ENCODE measurements at places on chromosomes 3 and 15.

GRCh38 chr15:69119683-69120395 lies 40.6 kb upstream of the GLCE start:
- no peak for DNase-seq

DNA sequence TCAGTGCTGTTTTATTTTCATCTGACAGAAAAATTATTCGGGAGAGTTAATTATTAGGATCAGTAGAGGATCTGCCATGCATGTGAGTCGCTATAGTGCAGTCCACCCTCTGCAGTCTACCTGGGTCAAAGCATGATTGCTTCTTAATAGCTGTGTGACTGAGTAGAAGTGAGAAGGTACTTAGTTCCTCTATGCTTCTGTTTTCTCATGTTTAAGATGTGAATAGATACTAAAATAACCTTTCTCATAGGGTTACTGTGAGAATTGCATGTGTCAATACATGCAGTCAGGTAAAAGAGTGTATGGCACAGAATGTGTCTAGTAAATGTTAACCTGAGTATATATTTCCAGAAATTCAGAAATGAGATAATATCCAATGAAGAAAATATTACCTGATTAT lies 435.7 kb downstream of the NAALADL2 start:
- DNase-seq: no peak

DNA sequence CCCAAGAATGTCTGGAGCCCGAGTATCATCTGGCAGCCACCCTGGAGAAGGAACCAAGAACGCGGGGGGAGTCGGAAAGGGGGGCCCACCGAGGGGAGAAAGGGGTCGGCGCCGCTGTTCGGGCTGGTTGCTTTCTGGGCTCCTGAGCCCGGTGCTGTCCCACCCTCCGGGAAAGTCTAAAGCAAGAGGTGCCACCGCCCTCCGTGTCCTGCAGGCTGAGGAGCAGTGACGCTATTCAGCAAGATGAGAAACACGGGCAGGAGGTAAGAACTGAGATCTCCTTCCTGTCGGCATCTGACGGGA lies 234.8 kb downstream of the XXYLT1 start:
- no peak for DNase-seq

DNA sequence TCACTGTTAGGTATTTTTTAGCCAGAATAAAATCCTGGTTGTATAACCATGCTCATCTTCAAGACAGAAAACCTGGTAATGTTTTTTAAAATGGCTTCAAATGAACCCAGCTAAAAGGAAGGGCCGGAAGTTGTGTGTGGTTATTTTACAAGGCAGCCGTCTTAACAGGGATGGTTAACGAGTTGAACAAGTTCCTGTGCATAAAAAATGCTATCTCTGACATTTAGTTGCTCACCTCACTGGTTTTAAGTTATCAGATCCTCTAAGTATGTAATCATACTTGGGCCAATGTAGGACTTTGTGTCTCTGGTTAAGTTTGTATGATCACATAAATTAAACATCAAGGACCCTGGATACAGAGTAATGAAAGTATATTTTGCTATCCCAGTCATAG lies 2.1 kb downstream of the ATP11B start:
- no peak for DNase-seq

DNA sequence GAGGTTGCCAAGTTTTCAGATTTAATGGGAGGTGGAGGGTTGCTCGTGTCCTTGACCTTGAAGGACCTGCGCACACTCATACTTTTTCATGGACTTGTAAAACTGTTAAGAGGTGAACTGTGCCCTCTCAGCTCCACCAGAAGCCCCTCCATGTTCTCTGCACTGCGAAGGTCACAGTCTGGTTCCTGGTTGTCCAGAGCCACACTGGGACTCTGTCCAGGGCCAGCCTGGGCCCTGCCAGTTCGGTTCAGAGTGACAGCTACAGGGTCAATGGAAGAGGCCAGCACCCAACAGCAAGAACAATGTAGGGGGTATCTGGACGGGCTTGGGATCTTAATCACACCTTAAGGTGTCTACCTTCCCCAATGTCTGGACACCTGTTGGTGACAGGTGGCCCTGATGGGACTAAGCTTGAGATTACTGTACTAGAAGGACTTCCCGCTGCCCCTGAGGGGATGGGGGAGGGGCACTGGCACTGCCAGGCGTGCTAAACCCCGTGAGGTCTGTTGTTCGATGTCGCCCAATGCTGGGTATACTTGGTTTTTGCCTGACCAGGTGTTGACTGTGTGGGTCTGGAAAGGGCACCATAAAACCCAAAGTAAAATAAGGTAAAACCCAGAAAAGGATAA lies 34.7 kb downstream of the GRK7 start:
- DNase-seq: no peak

GRCh38 chr15:25763954-25764353 lies 99.2 kb downstream of the ATP10A start:
- no peak for DNase-seq

DNA sequence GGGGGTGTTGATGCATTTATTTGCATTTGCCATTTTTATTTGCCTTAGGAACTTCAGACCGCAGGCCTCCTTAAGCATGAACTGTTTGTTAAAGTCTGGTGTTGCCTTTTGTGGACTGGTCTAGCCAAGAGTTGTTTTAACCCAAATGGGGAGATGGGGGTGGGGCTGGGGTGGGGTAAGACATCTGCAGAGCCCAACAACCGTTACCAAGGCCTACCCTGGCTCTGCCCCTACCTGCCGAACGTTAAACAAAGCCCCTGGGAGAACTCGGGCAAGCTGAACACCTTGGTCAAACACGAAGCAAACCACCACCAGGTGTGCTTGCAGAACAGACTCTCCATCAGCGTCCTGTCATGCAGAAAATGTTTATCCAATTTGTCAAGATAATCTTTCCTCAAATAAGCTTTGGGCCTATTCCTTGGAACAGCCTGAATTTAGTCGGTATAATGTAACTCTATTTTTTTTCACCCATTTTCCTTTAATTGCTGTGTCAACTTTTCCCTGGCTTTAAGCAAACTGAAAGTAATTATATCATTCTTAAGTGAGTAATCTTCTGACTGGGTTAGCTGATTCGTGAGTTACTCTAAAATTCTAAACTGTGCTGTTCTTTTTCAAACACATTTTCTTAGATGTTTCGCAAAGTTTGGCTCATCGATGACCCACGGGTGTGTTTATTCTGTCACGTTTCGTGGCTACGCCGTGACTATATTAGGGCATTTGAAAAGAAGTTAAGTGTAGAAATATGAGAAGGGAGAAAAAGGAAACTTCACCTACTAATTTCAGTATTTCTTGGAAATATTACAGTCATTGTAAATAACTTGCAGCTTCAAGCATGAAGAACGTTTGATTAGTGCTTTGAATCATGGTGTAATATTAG lies 127.6 kb downstream of the SOX2 start:
- DNase-seq: no peak

GRCh38 chr3:71152039-71152891 lies 431.3 kb downstream of the FOXP1 start:
- no peak for DNase-seq

- DNase-seq: no peak
These were observed 49.4 kb downstream of the GREM1 start for GRCh38 chr15:32767236-32767635.

DNA sequence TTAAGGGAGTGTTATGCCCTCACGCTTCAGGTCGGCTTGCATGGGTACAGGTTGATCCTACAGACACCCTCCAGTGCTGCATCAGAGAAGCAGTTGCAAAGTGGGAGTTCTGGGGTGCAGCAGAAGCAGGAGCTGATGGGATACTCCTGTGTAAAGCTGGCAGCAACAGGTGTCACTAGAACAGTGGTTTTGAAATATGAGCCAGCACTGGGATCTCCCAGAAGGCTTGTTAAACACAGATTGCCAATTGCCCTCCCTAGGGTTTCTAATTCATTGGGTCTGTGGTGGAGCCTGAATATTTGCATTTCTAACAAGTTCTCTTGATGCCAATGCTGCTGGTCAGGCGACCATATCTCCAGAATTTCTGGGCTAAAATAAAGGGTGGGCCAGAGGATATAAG lies 350.4 kb downstream of the CLSTN2 start:
- no peak for DNase-seq

- DNase-seq: no peak
These were observed 46.6 kb upstream of the ARPP21 start for GRCh38 chr3:35592589-35593295.

DNA sequence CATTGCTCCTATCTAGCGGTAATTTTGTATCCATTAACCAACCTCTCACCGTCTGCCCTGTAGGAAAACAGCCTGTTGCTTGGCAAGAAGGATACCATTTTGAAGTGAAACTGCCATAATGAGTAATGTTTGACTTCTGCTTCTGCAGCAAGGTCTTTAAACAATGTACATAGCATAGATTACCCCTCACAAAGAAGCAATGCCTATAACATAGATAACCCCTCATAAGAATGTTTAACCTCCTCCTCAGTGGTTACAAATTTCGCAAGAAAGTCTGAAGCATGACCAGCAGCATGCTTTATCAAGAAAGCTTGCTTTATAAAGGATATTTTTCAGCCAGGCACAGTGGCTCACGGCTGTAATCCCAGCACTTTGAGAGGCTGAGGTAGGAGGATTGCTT lies 61.2 kb upstream of the MFGE8 start:
- DNase-seq: no peak

- no peak for DNase-seq
These were observed 10.1 kb upstream of the FOXB1 start for GRCh38 chr15:59993950-59994401.

All from frontal cortex (tissue), 4 donors.